ENCODE measurements at places on chromosomes 1 and 21.

GRCh38 chr1:35544976-35545375, 12.2 kb downstream of the KIAA0319L start:
- DNase-seq: no peak

GRCh38 chr1:103459346-103459745, 66.2 kb upstream of the RNPC3 start:
- no peak for DNase-seq

- no peak for DNase-seq
Measured at GRCh38 chr1:156803086-156803851, 13.4 kb downstream of the SH2D2A start.

DNA sequence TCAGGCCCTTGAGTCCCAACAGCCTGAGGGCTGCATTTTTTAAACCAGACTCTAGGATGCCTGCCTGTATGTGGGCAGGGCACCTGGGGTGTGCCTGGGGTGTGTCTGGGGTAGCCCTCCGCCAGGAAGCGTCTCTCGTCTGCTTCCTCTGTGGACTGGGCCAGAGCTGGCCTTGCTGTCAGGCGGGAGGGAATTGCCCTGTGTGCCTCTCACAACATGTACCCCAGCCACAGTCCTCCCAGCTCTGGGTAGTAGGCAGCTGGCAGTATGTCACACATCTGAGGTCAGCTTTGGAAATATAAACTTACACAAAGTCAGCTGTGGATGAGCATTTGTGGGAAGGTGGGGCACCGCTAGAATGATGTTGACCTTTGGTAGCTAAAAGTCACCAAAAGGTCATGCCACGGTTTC, 13.0 kb downstream of the TRAF5 start:
- no peak for DNase-seq

DNA sequence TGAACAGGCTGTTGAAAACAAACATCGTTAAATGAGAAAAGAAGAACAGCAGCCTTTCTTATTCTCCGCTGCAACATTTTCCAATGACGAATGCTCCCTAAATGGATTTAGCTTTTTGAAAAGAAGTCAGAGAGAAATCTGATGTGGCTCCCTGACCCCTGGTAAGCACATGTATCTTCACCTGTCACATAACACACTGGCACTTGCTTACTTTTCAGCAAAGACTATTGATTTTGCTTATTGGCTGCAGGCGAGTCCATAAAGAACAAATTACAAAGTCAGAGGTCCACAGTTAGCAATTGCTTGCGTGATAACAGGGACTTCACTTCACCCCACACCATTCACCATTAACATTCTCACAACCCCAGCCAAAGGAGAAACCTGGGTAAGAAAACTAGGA, 362.8 kb downstream of the GPATCH2 start:
- no peak for DNase-seq

- DNase-seq: no peak
Measured at GRCh38 chr1:21341022-21341421, 50.8 kb upstream of the ECE1 start.

GRCh38 chr1:31222176-31222575, 17.5 kb downstream of the NKAIN1 start:
- DNase-seq: no peak

GRCh38 chr1:167720965-167721616, 691 bp upstream of the MPZL1 start:
- DNase-seq: no peak

DNA sequence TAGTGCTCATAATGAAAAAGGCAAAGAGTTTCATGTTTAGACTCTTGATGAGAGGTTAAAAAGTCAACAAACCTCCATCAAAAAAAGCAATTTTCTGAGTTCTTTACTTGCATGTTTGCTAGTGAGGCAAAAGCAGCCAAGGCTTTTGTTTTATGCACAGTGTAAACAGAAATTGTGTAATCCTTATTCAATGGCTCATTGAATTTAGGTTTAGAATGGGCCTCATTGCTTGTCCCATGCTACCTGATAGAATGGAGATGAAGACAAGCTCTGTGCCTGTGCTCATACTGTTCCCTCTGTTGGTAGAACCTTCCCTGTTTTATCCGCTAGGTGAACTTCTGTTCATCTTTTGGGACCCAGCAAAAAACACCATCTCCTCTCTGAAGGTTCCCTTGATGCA, 10.0 kb upstream of the LRRC8D start:
- DNase-seq: no peak

DNA sequence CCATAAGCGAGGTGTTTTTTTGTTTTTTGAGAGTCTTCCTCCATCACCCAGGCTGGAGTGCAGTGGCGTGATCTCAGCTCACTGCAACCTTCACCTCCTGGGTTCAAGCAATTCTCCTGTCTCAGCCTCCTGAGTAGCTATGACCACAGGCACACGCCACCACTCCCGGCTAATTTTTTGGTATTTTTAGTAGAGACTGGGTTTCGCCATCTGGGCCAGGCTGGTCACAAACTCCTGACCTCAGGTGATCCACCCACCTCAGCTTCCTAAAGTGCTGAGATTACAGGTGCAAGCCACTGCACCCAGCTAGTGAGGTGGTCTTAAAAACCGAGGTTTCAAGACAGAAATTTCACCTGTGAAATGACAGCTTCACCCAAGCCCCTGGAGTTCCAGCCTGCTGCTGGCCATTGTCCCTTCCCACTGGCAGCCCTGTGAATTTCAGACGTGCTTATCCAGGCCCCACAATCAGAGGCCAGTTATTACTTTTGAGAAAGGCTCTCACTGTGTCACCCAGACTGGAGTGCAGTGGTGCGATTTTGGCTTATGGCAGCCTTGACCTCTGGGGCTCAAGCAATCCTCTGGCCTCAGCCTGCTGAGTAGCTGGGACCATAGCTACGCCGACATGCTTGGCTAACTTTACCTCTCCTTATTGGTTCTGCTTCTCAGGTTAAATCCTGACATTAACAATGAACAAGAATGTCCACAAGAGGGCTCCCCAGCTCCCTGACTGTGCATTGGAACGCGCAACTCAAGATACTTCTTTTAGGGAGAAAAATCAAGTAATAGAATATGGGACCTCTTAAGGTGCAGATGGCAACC, 19.4 kb downstream of the ENO1 start:
- DNase-seq: no peak

DNA sequence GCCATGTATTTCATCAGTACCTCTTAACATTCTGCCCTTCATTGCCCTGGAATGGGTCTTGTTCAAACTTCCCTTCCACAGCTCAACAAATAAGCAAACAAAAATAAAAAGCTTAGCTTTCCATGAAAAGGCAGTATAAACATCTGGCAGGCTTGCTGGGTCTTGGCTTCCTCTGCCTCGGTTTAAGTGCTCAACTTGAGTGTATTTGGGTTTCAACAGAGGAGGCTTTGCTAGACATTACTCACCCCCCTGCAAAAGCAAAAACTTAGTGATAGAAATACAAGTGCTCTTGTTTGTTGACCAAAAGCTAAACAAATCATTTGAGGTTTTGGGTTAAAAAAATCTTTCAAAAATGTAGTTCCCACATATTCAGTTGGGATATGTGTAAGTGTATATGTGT, 518.5 kb downstream of the PLPP3 start:
- DNase-seq: no peak

DNA sequence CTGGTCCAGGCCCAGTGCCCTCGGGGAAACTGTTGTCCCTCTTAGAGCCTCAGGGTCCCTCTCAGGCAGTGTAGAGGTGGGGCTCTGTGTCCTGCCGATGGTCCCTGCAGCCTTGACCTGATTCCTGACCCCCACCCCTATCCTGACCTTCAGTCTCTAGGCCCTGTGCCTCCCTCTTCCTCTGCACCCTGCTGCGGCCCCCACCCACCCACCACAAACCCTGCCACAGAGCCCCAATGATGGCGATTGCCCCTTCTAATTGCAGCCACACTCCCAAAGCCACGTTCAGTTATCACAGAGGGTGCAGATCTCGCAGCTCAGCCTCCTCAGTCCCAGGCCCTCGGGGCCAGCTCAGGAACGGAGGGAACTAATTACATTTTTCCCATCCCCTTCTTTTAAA, 99.7 kb downstream of the PAX7 start:
- no peak for DNase-seq

DNA sequence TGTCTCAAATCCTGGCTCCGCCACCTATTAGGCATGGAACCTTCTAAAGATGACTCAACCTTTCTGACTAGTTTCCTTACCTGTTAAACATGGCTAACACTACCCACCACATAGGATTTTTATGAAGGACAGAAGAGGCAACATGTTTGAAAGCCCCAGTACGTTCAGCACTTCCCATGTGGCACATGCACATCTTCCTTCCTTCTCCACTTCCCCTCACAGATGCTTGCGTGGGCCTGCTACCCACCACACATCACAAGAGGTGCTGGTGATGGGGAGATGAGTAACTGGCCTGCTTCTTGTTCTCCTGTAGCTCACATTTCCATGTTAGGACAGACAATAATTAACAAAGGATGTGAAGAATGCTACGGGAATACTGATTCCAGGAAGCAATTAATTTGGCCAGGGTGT, 7.1 kb downstream of the ZBTB21 start:
- peak; percentile 26 for DNase-seq

- no peak for DNase-seq
Measured at GRCh38 chr1:201888282-201889089, at the start of gene SHISA4. Gene SHISA4 (plus strand): TSS chr1:201888898. CDS start chr1:201888995, 97 bp downstream.

GRCh38 chr1:182784556-182785171, 4.9 kb upstream of the NPL start:
- DNase-seq: no peak

GRCh38 chr1:63497577-63497976, 25.4 kb downstream of the ITGB3BP start:
- no peak for DNase-seq

- no peak for DNase-seq
Measured at GRCh38 chr21:36902793-36903192, 63.7 kb downstream of the HLCS start.

GRCh38 chr21:34018910-34019309, 54.5 kb upstream of the MRPS6 start:
- DNase-seq: no peak

- DNase-seq: no peak
Measured at GRCh38 chr1:228919914-228920313, 184.6 kb downstream of the RHOU start.

- no peak for DNase-seq
Measured at GRCh38 chr1:3777078-3777547, 4.6 kb downstream of the SMIM1 start.

- DNase-seq: no peak
Measured at GRCh38 chr1:111512132-111512889, 8.9 kb upstream of the ADORA3 start.

GRCh38 chr1:98940722-98941079, 64.0 kb downstream of the PLPPR5 start:
- no peak for DNase-seq

- no peak for DNase-seq
Measured at GRCh38 chr1:166507347-166507746, 331.9 kb upstream of the POGK start.

DNA sequence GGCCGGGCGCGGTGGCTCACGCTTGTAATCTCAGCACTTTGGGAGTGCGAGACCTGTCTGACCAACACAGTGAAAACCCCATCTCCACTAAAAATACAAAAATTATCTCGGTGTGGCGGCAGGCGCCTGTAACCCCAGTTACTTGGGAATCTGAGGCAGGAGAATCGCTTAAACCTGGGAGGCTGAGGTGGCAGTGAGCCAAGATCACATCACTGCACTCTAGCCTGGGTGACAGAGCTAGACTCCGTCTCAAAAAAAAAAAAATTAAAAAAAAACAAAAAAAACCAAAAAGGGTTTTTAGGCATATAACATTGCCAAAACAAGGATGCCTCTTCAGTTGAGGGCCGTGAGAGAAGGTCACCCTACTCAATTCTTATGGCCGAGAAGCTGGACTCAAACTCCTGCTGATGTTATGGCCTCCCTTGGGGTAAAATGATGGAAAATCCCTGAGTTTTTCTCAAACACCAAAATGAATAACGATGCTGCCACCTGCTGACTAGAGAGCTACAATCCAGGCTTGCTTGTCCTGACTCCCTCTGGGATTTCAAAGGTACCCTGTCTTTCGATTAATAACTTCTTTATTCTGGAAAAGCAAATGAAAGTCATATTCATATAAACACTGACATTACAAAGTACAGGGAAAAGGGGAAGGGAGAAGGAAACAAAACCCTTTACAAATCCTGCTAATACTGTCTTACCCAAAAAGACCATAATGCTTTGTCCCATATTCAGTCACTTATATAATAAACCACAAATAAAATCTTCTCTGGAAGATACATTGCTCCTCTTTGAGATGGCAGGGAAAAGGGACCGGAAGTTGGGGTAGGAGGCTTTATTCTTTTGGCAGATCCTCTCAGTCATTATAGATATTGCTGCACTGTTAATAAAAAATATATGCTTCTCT, 10.7 kb downstream of the RAB42 start:
- DNase-seq: no peak

DNA sequence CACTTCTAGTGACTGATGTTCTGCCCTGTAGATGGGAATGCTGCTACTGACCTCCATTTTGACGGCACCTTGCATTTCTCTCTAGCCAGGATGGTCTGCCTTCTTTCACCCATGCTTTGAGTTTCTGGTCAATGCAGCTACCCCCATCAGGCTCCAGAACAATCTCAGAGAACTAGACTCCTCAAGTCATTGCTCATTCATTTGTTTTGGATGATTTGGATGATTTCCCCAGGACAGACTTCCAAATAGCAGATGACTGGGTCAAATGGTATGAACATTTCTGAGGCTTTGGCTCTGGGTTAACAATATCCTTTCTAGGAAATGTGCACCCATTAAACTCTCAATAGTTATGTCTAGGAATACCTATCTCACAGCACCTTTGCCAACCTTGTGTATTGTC, 63.9 kb downstream of the CSMD2 start:
- peak; percentile 68 for DNase-seq

DNA sequence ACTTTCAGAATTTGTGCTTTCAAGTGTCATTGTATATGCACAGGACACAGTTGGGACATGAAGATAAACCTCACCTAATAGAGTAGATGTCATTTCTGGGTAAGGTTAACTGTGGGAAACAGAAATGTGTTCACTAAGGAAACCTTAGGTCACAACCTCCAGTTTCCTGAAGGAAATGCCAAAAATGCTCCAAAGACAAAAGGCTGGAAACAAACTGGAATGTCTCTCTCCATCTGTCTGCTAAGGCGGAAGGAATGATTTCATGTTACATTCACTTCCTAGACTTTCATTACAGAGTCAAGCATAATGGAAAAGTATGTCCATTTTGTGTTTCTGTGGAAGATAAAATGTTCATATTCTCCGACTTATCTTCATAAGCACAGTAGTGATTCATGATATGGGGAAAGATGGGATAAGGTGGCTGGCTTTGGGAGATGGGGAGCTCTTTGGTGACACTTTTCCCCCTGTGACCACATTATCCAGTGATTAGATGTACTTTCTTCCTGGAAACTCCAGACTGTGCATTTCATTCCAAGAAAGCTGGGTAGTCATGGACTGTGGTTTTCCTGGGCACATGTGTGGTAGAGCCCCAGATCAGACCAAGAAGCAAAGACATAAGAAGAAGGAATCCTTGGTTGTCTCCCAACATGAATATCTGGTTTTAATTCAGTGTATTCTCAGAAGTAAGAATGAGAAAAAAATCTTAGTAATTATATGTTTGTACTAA, 5.7 kb downstream of the S1PR1 start:
- no peak for DNase-seq

- no peak for DNase-seq
Measured at GRCh38 chr1:233293556-233294446, 1.7 kb downstream of the PCNX2 start.

GRCh38 chr1:204507317-204508105, 8.7 kb upstream of the MDM4 start:
- no peak for DNase-seq

GRCh38 chr1:58573705-58574591, 3.1 kb downstream of the TACSTD2 start:
- no peak for DNase-seq

Measured in esophagus muscularis mucosa (tissue), 4 donors.